ENCODE measurements at places on chromosomes 13 and 19.

GRCh38 chr19:18865973-18866799 lies 29.8 kb downstream of the CERS1 start:
- H3K4me1 ChIP-seq: peaks cover 17% of the 10 kb centered on the region
- no peak for DNase-seq
- H3K27me3 ChIP-seq: no peaks in the 10 kb centered on the region
- H3K27ac ChIP-seq: no peak overlapping the region
- peaks cover 67% of the 10 kb centered on the region for H3K36me3 ChIP-seq

DNA sequence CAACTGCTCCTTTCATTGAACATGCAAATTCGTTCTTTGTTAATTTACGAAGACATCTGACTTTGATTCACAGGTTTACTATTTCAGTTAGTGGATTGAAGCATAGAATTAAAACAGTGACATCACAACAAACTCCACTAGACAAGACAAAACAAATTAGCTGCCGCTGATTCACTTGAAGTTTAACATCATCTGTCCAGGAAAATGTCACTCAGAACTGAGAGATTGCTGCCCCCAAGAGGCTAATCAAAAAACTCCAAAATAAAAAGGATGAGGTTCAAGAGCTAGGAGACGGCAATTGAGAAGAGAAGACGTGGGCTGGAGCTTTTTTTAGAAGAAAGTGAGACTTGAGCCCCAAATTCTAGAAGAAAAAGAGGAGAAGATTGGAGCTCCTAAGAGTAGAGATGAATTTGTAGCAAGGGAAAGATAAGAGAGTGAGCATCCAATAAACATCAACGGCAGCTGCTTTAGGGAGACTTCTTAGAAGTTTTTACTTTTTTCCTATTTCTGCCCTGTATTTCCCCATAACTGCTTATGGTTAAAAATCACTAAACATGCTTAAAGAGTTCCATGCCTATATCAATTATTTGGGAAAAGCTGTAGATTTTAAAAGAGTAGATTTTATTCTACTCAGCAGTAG lies 40.8 kb upstream of the TPP2 start:
- H3K36me3 ChIP-seq: no peaks in the 10 kb centered on the region
- no peaks in the 10 kb centered on the region for H3K27me3 ChIP-seq
- no peak overlapping the region for H3K4me3 ChIP-seq

DNA sequence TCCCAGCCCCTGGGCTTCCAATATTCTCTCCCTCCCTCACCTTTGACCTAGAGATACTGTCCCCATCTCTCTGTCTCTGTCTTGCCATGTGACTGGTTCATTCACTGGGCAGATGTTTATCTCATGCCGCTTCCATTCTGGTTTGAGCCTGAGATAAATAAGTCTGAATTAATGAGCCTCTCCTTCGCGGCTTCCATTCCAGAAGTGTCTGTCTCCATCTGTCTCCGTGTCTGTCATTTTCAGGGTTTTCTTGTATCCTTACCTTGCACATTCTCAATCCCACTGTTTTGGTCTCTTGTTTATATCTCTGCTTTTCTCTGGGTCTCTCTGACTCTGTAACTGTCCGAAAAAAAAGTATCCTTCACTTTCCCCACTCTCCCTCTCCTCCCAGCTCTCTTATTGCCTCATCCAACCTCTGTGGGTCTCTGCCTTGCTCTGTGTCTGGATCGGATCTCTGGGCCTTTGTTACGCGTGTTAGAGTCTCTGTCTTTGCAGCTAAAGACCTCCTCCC lies 4.3 kb downstream of the SPHK2 start:
- peak overlapping the region; percentile 39 for H3K4me3 ChIP-seq
- DNase-seq: no peak
- H3K27me3 ChIP-seq: no peaks in the 10 kb centered on the region
- H3K27ac ChIP-seq: peak overlapping the region; percentile 84
- peaks cover 33% of the 10 kb centered on the region for H3K4me1 ChIP-seq
- no peaks in the 10 kb centered on the region for H3K36me3 ChIP-seq

GRCh38 chr19:53057904-53058580 lies 13.5 kb downstream of the ERVV-2 start:
- H3K4me3 ChIP-seq: peak overlapping the region; percentile 14
- H3K4me1 ChIP-seq: no peaks in the 10 kb centered on the region
- H3K36me3 ChIP-seq: no peaks in the 10 kb centered on the region
- no peak overlapping the region for H3K27ac ChIP-seq

GRCh38 chr13:110625771-110626321 lies 10.5 kb downstream of the NAXD start:
- peaks cover 39% of the 10 kb centered on the region for H3K4me1 ChIP-seq
- H3K27ac ChIP-seq: no peak overlapping the region
- no peak overlapping the region for H3K4me3 ChIP-seq
- no peaks in the 10 kb centered on the region for H3K36me3 ChIP-seq
- DNase-seq: no peak

- no peaks in the 10 kb centered on the region for H3K27me3 ChIP-seq
- peaks cover 22% of the 10 kb centered on the region for H3K36me3 ChIP-seq
- no peak for DNase-seq
- H3K4me1 ChIP-seq: peaks cover 49% of the 10 kb centered on the region
- H3K27ac ChIP-seq: peak overlapping the region; percentile 95
Measured at GRCh38 chr19:12720851-12721655, 2.7 kb downstream of the TNPO2 start.

DNA sequence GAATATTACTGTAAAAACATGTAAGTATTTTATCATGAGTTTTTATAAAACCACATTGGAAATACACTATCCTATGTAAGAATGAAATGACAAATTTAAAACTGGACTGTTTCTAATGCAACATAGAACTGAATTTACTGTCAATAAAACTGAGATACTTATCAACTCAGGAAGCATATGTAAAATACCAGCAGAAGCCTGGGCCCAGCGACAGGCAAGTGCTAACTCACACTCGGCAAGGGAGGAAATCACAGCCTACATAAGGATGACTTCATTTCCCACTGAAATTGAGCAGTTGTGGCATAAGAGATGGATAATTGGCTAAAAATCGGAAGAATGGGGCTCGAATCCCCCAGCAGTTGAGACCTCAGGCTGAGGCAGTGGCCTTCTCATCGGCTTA lies 12.1 kb downstream of the PROZ start:
- no peak overlapping the region for H3K4me3 ChIP-seq
- H3K27me3 ChIP-seq: no peaks in the 10 kb centered on the region
- no peak for DNase-seq
- no peaks in the 10 kb centered on the region for H3K4me1 ChIP-seq
- H3K27ac ChIP-seq: no peak overlapping the region

DNA sequence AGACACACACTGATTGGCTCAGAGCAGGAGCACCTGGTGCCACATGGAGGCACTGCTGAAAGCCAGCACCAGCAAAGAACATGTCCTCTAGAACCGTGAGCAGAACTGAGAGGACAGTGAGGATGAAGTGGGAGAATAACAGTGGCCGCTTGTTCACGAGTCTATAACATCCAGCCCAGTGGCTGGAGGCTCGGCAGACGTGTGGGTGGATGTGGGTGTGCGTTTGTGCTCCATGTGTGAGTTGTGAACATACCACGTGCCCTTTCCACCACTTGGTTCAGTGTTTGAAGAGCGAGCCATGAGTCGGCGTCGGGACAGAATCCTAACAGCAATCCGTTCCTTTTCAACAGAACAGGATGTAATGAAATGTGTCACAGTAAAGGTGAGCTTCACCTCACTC lies 113.0 kb downstream of the SOX1 start:
- no peaks in the 10 kb centered on the region for H3K36me3 ChIP-seq
- peaks cover 6% of the 10 kb centered on the region for H3K4me1 ChIP-seq
- DNase-seq: no peak
- H3K27ac ChIP-seq: no peak overlapping the region

DNA sequence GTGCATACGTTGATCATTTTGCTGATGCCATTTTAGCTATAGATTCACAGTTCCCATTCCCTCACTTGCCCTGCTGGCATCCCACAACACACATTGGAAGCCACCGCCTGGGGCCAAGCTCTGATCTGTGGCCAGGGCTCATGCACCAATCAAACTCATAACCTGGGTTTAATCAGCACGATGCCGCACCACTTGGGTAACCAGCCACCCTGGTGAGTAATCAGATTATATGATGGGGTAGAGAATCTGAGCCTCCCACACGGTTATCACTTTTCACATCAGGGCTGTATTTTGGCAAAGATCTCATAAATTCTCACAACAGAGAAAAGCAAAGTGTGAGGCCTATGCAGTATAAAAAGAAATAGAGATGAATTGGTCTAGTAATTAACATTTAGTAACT lies 66.0 kb upstream of the TNFRSF19 start:
- DNase-seq: no peak
- H3K27me3 ChIP-seq: no peaks in the 10 kb centered on the region
- peaks cover 26% of the 10 kb centered on the region for H3K4me1 ChIP-seq
- no peak overlapping the region for H3K4me3 ChIP-seq
- H3K36me3 ChIP-seq: no peaks in the 10 kb centered on the region

DNA sequence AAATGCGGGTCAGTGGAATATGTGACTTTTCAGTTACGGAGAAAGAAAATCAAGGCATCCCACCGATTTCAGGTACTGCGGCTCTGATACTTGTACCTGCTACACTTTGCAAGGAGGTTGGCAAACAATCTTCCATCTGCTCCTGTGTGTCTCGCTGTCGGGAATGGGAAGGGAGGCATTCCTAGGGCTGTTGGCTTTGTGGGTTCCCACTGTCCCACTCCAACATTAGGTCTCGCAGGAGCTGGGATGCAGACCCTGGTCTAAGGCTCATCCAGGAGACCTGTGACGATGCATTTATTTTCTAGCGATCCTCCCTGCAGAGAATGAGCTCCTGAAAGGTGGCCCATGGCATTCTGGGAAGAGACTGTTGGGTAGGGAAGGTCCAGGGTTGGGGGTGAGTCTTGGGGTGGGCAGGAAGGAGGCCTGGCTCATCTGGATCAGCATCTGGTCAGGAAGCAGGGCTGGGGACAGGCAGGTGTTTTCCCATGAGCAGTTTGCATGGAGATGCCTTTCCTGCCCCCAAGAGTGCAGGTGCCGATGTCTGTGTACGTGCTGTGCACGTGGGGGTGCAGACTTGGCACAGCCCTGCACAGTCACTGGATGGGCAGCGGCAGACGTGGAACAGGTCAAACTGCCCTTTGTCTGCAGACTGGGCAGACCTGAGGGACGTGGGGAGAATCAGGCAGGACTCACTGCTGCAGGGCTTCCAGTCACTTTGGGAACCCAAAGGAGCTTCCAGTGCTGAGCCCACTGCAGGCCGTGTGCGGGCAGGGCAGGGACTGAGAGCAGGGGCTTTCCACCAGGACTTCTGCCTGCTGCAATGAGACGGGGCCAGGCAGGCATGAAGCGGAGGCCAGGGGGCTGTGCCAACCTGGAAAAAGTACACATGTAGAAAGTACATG lies 152.4 kb downstream of the TEX29 start:
- H3K4me1 ChIP-seq: no peaks in the 10 kb centered on the region
- no peaks in the 10 kb centered on the region for H3K27me3 ChIP-seq
- no peaks in the 10 kb centered on the region for H3K36me3 ChIP-seq

DNA sequence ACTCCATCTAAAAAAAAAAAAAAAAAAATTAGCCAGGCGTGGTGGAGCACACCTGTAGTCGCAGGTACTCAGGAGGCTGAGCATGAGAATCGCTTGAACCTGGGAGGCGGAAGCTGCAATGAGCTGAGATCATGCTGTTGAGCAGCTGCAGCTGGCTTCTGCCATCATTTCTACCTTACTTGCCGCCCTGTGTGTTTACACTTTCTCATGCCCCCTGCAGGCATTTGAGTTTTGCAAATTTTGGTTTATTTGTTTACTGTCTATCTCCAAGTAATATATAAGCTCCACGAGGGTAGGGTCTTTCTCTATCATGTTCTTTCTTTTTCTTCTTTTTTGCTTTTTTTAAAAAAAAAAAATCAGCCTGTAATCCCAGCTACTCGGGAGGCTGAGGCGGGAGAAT lies 18.0 kb downstream of the CACNG6 start:
- H3K4me1 ChIP-seq: no peaks in the 10 kb centered on the region
- H3K27ac ChIP-seq: no peak overlapping the region
- DNase-seq: no peak
- no peak overlapping the region for H3K4me3 ChIP-seq

GRCh38 chr13:97975280-97975847 lies 21.9 kb downstream of the IPO5 start:
- no peaks in the 10 kb centered on the region for H3K36me3 ChIP-seq
- peak overlapping the region; percentile 93 for H3K4me3 ChIP-seq
- H3K27ac ChIP-seq: peak overlapping the region; percentile 92
- no peak for DNase-seq
- H3K27me3 ChIP-seq: no peaks in the 10 kb centered on the region

- H3K27ac ChIP-seq: no peak overlapping the region
- H3K27me3 ChIP-seq: no peaks in the 10 kb centered on the region
- H3K4me3 ChIP-seq: no peak overlapping the region
- peak; percentile 94 for DNase-seq
Measured at GRCh38 chr19:3154957-3155736, 19.3 kb downstream of the GNA15 start.

DNA sequence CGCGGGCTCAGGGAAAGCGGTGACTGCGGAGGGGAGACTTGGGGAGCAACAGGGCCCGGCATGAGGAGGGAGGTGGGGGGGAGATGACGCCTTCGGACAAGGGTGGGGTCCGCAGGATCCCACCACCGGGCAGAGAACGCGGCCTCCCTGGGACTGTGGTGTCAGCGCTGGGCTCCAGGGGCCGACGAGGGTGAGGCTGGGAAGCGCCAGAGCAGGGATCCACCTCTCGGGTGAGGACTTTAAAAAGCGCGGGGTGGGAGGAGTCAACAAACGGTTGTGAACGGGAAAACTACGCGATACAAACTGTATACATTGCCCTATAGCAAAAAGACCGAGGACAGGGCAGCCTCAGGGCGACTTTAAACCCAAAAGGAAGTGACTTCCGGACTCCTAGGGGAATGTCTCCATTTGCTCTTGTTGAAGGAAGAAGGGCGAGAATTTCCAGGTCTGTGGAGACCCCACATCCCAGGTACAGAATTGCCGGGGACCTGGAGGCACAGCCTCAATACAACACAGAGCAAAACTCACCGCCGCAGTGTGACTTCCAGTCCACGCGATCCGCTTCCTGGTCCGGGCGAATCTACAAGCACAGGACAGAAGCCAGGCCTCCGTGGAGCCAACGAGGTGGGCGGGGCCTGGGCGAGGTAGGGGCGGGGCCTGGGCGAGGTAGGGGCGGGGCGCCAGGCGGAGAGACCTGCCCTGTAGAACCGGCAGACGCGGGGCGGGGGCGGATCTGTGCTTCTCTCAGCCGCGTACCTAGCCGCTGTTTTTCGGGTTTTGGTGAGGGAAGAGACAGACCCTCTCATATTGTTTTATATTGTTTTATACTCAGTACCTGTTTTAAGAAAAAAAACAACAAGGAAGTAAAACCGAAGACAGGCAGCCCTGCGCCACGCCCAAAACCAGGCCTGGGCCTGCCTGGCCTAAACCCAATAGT lies at the start of gene ZNF888:
Gene ZNF888, minus strand, starts transcription at position 588 of the 937 bp plus-strand sequence. CDS start 5,555 bp downstream, outside the sequence.
- H3K36me3 ChIP-seq: no peaks in the 10 kb centered on the region
- H3K4me3 ChIP-seq: peak within 1 kb of the TSS; percentile 86
- peak; percentile 91 for DNase-seq
- no peaks in the 10 kb centered on the region for H3K27me3 ChIP-seq
- H3K4me1 ChIP-seq: peaks cover 22% of the 10 kb centered on the region

GRCh38 chr19:33054623-33055022 lies 10.1 kb downstream of the RHPN2 start:
- H3K27ac ChIP-seq: no peak overlapping the region
- H3K36me3 ChIP-seq: no peaks in the 10 kb centered on the region
- H3K4me1 ChIP-seq: no peaks in the 10 kb centered on the region
- no peak overlapping the region for H3K4me3 ChIP-seq
- DNase-seq: no peak
